ENCODE measurements at places on chromosomes 11 and 22.

DNA sequence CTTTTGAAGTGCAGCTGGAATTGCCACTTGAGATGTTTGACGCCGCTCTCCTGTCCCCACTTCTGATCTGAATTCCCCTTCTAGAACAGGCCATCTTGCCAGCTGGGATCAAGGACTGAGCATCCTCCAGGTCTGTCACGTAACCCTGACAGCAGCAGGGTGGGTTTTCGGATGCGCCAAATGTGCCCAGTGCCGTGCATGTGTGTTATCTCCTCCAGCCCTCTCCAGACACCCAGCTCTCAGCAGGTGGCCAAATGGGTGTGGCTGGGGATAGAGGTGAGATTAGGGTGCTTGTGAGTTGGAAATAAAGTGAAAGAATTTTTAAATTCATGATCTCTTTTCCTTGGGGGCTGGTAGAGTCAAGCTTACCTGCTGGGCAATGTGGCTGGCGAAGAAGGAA lies 3.3 kb downstream of the OSBP2 start:
- no peak for DNase-seq

GRCh38 chr11:78560153-78560552 lies 14.5 kb downstream of the NARS2 start:
- peak; percentile 30 for DNase-seq

DNA sequence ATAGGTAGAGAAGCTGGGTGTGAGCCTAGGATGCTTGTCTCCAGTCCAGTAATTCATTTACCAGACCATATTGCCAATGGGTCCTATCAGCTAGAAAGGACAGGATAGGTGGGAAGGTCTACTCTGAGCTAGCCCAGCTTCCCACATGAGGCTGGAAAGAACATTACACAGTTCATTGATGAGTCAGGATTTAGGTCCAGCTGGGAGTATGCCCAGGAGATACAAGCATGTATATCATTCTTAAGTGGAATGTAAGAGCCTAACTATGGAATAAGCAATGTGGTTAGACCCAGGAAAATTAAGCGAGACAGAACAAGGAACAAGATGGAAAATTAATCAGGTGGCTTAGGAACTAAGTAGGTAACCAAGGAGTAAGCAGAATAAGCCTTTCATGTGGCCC lies 59.0 kb upstream of the TBCEL start:
- no peak for DNase-seq

DNA sequence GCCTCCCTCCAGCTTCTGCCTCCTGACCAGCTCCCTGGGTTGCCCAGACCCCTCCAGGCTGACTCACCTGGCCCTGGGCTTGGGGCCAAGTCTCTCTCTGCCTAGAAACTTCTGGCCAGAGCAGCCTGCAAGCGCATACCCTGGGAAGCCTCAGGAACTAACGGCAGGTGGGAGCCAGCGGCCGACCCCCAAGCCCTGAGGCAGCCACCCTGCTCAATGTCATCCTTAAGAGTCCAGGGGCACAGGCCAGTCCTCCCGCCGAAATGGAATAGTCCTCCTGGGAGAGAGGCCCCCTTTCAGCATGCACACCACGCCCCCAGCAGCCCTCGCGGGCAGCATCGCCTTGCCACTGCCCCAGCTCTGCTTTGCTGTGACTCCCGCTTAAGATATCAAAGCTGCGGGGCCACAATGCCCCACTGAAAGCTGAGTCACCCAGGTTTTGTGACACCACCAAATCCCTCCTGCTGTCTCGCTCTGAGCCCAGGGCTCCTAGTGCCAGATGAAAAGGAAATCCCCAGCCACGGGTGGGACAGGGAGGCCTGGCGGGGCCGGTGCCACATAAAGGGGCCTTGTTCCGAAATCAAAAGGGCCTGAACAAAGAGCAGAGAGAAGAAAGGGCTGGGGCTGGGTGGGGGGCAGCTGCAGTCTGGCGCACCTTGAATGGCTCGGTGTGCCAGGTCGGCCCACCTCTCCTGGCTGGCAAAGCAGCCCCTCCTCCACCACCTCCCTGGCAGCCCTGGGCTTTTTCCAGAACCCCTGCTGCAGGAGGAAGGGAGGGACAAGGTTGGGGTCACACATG lies 21.4 kb upstream of the FGF3 start:
- DNase-seq = no peak

DNA sequence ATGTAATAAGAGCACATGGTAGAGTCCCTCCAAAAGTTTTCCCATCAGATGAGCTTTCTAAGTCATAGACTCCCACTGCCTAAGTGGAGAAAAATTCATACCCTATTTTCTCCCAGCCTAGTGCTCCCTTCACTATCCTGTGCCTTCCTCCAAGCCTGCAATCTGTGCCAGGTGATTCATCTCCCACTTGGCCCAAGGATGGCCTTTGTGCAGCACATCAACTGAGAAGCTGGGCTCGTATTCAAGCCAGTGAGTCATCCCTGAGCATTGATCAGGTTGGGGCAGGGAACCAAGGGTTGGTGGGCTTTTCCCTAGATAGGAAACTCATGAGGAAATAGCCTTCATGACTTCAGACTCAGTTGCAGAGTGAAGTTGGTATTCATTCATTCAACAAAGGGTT lies 64.6 kb downstream of the PANX1 start:
- DNase-seq = no peak

DNA sequence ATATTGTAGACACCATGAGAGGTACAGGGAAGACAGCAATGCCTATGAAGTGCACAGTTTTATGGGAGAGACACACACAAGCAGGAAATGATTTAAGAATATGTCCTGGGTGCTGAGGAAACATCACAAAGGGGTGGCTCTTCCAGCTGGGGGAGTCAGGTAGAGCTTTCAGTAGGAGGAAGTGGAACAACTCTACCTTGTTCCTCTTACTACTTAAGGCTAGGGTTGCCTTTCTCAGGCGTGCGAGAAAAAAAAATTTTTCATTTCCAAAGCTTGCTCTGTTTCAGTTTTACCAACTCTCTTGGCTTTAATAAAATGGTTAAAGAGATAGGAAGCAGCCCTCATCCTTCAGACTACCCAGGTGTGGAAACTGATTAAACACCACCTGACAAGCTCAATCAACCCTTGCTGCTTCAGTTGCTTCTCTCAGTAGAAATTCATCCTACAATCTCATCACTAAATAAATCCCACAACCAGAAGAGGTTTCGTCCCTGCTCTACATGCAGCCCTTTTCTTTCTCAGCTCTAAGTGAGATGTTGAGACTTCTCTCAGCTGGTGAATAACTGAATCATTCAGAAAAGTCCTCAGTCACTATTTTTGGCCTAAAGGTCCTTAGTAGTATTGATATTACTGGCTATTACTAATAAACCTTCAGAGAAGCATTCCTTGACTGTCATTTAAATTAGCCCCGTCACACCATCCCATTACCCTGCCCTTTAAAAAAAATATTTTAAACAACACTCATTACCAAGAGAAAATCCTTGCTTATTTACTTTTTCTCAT lies 5.9 kb downstream of the ABTB2 start:
- DNase-seq = no peak

GRCh38 chr22:38733329-38733723 lies 22.5 kb downstream of the SUN2 start:
- no peak for DNase-seq

- no peak for DNase-seq
Measured at GRCh38 chr22:28112548-28113043, 193.5 kb upstream of the PITPNB start.

DNA sequence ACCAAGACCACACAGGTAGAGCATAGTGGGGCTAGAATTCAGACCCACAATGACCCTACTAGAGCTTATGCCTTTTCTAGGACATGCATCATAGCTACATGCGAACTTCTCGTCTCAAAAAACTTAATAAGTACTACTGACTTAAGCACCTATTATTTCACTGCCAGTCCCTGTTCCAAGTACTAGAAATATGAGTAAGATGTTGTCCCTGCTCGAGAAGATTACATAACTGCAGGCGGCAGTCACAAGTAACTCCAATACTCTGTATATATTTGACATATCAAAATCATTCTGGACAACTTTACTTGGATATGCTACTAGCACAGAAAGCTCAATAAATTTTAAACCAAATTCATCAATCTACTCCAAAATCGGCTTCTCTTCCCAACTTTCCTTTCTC lies 235.0 kb downstream of the TTC28 start:
- DNase-seq = no peak

DNA sequence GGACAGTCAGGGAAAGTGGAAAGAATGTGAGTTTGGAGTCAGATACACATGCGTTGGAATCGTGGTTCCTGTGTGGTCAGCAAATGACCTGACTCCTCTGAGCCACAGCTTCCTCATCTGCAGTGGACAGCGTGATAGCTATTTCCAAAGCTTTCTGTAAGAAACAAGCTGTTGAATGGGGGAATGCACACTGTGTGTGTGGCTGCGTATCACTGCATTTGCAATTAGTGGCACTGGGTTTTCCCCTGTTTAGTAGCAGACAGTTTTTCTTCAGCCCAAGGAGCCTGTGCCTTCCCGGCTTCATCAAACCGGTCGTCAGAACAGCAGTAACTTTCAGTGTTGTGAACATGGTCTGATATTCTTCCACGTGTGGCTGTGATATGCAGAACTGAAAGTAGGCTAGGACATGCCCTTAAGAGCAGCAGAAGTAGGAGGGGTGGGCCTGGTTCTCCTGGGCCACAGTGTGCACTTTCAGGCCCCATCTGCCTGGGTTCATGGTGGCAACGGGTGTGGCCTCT lies 121.5 kb downstream of the RRAS2 start:
- DNase-seq = no peak

GRCh38 chr11:71562120-71562519 lies 3.2 kb upstream of the KRTAP5-10 start:
- no peak for DNase-seq

DNA sequence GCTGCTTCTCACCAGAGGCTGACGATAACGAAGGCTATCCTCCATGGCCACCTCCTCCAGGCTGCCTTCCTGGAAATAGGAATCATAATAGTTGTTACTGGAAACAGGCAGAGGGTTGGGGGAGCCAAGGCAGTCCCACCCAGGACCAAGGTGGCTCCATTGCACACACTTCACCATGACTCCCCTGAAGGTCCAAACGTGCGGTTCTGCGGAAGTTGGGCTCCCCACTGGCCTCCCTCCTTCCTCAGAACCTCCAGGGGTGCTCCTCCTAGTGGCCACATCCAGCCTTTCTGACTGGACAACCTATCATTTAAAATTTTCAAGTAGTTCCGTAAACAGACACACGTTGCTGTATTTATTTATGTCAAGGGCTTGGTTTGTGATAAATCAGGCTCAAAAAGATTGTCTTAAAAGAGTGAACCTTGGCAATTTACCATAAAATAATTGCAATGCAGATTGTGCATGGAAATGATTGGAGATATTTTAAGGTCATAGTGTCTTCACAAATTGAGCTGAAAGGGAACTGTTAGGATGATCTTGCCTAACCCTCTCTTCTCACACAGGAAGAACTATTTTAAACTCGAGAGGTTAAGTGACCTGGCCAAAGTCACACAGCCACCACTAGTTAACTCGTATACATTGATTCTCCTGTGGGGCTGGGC lies 1.4 kb upstream of the TCN2 start:
- peak; percentile 7 for DNase-seq

DNA sequence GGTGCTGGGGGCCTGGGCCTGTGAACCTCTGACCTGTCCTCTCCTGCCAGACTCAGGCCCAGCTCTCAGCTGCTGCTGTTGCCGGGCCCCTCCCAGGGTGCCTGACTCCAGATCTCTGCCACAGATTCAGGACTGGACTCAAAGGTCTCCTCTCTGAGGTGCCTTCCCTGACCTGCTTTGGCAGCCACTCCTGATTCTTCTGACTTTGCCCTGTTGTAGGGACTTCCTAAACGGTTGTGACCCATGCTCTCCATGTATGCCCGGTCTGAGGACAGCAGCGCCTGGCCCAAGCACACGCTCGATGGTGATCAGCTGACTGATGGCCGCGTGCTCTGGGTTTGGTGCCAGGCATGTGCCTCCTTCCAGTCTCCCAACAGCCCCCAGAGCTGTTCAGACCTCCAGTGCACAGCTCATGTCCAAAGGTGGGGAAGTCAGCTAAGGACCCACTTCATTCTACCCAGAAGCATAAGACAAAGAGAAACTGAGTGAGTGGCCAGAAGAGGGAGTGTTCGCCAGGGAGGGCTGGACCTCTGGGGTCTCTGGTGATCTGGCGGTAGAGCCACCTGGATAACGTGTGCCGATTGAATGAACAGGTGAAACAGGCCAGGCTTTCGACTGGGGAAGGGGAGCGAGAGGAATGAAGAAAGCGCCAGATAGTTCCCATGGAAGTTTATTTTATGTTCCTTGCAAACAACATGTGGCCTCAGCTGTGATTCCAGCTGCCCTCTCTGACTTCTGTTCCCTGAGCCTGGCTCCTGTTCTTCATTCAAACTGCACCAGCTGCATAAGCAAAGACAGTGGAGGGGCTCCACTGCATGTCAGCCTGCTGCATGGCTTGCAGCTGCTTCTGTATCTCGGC lies 8.1 kb upstream of the TOP3B start:
- no peak for DNase-seq

DNA sequence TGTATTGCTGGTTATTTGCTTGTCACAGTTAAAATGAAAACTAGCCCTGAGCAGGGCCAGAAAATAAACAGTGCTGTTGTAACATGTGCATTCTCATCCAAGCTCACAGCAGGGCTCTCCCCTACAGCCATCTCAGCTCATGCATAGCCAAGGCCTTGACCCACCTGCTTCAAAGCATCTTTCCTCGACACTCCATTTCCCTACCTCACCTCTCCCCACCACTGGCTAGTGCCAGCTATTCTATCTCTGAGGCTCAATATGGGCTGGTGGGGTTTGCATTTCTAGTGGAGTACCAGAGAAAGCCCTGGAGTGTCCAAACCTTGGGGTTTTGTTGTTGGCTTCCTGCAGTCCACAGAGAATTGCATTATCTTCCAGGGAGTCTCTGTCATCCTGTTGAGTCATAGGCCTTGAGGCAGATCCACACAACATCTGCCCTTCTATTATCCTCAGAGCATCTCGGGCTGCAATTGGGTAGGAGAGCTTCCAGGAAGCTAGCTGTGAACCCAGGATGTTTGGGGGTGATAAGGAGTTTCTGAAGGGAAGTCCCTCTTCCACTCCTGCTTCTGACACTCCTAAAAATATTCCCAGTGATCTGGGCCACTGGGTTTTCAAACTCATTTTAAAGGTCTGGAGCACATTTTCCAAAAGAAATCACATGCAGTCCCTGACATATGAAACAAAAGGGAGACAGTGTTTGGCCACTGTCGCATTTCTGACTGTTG lies 36.1 kb upstream of the AMOTL1 start:
- no peak for DNase-seq

- peak; percentile 61 for DNase-seq
Measured at GRCh38 chr11:65315204-65315865, 669 bp downstream of the CDC42EP2 start.

DNA sequence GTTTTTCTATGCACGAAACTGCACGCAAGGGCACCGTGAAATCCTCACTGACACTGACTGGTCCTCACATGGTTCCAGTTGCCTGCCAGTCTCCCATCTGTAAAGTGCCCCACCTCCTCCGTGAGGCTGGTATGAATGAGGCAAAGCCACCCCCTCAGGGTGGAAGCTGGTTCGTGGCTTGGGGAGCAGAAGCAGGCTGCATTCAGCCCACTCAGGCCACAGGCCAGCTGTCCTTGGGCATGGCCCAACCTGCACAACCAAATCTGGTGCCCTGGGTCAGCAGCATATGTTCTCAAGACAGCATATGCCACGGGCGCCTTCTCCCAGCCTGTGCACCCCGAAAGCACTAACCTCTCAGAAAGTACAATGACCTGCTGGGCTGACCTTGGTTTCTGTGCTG lies 29.3 kb downstream of the SERPINH1 start:
- no peak for DNase-seq

Measured in NCI-H2081 (cell line).